KG1 (cell line): ENCODE measurements at places on chromosomes 5 and 9.

DNA sequence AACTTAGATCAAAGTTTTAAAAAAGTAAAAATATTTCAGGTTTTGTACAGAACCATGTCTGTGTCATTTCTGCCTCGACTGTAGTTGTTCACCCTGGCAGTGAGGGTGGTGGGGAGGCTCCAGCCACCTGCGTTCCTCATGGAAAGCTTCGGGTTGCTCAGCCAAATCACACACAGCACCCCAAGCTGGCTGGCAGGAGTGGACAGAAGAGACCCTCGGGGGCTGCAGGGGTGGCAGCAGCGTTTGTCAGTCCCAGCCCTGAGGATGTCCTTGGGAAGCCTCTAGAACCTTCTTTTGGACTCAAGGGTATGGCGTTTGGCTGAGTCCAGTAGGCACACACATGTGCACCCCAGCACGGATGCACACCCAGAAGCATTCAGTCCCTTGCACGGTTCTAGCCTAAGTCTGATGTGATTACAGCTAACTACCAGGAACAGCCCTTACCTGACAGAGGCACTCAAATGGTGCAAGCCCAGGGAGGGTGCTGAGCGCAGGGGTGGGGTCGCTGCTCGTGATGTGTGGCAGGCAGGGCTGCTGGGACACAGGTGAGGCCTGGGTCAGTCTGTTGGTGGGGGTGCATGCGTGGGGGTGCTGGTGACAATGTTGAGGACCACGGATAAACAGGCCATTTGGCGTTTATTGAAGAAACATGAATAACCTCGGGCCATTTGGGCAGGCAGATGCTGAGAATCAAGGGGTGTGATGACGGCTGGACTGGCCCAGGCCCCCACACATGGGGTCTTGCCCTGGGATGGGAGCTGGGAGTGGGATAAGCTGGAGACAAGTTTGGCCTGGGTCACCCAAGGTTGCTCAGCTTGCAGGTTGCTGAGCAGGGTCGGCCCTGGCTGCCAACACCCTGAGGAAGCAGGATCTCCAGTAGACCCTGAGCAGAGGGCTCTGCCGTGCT lies 103.4 kb downstream of the PHF2 start:
- DNase-seq = no peak

- DNase-seq = no peak
These were observed 60.4 kb upstream of the CKMT2 start for GRCh38 chr5:81172710-81173109.

DNA sequence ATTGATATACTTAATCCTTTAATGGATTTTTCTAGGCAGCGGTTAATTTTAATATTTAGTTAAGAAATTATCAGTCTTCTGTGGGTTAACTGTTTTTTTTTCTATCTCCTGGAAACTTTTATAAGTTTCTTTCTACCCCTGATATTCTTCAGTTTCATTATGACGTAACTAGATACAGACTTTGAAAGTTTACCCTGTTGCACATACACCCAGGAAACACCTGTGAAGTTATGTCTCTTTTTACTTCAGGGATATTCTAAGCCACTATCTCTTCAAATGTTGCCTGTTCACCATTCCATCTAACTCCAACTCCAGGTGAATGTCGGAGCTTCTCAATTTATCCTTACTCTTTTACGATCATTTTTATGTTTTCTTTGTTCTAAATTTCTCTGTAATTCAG lies 329.0 kb downstream of the ICE1 start:
- no peak for DNase-seq

DNA sequence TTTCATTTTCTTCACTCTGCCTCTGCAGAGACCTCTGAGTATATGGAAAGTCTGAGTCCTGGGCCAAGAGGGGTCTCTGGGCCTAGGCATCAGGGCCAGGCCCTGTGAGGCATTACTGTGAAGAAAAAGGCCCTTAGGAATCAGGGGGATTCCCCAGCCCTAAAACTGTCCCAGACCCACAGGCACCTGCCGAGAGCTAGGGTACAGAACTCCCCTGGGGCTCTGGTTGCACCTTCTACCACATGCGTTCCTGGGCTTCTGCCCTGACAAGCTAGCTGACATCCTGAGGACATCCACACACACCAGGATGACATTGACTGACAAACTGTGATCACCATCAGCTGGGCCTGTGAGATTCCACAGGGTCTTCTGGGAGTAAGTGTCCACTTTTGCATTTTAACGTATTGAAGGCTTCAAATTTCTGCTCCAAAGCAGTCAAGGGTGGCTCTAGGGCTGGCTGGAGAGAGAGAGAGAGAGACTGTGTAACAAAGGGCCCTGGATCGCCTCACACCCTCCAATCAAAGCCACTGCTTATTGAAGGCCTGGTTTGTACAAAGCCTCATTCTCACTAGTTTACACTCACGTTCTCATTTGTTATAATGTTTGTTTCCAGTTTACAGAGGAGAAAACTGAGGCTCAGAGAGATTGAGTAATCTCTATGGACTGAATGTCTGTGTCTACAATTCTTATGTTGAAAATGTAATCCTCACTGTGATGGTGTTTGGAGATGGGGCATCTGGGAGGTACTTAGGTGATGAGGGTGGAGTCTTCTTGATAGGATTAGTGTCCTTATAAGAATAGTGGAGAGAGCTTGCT lies 45.1 kb downstream of the TGFBI start:
- DNase-seq = no peak

DNA sequence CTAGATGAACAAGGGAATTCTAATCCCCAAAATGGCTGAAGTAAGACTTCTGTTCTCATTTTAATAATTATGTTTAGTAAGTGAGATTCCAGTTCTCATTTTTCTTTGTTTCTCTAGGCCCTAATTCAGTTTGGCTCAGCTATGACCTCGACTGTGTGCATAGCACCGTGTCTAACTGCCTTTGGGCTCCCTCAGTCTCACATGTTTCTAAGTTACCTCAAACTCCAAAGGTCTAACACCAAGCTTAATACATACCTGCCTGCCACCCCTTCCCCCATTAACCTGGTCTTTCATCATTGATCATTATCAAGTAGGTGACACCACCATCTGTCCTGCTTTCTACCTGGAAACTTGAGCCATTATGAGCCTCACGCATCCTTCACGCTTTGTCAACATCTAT lies 273.2 kb downstream of the SAXO1 start:
- DNase-seq = no peak

DNA sequence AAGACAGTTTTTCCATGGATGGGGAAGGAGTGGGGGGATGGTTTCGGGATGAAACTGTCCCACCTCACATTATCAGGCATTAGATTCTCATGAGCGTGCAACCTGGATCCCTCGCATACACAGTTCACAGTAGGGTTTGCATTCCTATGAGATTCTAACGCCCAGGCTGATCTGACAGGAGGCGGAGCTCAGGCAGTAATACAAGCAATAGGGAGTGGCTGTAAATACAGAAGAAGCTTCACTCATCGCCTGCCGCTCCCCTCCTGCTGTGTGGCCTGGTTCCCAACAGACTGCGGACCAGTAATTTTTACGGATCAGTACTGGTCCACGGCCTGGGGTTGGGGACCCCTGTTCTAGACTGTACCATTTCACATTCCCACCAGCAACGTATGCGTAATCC lies 68.3 kb upstream of the OTULINL start:
- DNase-seq = no peak

DNA sequence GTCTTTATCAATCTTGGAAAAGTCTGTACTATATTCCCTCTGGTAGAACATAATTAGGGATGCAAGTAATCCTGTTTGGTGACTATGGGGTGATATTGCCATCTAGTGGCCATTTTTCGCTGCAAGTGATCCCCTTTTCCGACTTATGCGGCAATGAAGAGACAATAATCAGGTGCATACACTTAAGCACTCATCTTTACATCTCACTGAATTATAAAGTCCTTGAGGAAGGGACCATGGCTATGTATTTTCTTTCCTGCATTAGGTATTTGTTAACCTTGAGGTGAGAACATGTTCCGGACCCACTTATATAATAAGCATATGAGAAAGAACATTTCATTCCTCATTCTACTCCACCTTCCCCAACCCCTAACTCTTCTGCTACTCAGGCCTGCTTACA lies 19.6 kb upstream of the LIX1 start:
- no peak for DNase-seq

GRCh38 chr9:1434052-1434767 lies 384.1 kb downstream of the DMRT2 start:
- no peak for DNase-seq

DNA sequence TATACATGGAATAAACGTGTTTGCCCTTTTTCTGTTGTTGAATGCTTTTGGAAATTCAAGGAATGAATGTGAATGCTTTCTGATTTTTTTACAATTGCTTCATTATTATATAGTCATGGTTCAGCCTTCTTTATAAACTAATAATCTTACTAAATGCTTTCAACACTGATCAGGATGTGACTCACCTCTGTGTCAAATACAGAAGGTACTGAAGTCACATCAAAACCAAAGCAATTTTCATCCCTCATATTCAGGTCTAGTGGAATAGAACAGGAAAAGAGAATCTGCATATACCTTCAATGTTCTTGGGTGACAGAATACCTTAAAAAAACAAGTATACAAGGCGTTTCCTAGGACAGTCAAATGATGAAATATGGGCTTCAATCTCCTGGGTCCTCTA lies 170.7 kb downstream of the PDE4D start:
- no peak for DNase-seq

GRCh38 chr5:149639737-149640136 lies 58.4 kb downstream of the ARHGEF37 start:
- no peak for DNase-seq

DNA sequence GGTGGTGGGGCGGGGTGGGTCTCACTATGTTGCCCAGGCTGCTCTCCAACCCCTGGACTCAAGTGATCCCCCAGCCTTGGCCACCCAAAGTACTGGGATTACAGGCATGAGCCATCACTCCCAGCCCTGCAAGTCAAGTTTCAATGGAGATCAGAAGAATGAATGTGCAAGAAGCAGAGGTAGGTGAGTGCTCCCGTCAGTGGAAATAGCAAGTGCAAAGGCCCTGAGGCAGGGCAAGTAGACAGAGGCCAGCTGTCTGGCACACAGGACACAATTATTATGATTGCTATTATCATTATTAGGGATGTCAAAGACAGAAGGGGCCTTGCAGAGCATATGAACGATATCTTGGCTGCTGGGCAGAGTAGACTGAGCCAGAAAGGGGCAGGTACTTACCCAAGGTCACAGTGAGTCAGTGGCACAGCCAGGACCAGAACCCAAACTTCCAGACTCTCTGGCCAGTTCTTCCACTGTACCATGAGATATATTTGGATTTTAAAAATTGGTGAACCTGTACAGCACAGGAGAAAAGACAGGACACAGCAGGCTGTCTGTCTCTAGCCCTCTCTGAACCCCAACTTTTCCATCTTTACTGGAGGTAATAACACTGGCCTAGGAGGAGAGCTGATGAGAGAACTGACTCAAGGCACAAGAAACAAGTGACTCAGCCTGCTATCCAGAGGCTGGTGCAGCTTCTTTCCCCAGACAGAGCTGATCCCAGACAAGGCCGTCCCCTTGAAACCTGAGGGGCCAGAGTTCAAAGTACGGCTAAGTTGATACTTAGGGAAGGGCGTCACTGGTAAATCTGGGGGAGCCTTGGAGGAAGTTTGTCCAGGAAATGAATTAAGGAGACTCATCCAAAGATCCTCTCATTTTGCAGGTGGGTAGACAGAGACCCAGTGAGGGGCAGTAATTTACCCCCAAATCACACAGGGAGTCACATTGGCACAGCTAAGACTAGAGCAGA lies 1.4 kb downstream of the HDHD3 start:
- no peak for DNase-seq

DNA sequence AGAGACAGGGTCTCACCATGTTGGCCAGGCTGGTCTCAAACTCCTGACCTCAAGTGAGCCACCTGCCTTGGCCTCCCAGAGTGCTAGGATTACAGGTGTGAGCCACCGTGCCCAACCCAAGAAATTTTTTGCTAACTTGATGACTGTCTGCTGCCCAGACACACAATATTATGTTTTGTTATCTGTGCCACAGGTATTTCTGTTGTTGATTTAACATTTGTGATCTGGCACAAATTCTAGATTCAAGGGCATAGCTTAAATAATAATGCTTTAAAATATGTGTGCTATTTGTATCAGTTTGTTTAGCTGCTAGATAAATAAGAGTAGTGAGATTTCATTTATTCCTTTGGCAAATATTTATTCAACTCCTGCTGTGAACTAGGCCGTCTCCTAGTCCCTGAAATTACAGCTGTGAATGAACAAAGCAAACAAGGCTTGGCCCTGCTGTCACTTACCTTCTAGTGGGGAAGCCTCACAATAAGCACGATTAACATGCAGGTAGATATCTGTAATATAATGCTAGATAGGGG lies 35.3 kb downstream of the GAPVD1 start:
- no peak for DNase-seq

DNA sequence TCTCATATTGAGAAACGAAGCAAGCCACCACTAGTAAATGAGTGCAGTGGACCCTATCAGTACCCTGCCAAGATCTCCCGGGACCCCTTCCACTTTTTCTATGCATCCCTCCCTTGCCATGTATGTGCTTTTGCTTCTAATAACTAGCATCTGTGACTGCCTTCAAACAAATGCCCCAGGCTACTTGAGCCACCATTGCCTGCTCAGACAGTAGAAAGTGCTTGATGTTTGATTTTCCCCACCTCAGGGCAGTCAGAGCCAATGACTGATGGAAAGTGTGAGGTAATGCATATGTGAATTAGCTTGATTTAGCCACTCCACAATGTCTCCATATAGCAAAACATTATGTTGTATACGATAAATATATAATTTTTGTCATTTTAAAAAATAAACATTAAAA lies 797.3 kb upstream of the ACO1 start:
- DNase-seq = no peak

DNA sequence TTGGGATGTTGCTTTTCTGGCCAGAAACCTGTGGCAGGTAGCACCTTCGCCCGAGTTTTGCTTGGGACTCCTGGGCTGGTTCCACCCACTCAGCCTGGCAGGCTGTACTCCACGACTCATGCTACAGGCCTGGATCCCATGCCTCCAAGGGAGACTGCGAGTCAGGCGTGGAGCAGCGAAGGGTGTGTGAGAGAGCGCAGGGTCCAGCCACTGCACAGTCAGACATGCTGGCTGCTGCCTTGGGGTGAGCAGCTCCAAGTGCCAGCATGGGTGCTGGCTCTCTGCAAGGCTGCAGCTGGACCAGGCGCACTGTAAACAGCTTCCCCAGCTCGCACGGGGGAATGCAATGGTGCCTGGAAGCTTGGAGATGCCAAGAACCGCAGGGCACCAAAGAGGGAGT lies 249.6 kb upstream of the EDIL3 start:
- DNase-seq = no peak

- no peak for DNase-seq
These were observed 20.3 kb downstream of the FLT4 start for GRCh38 chr5:180628827-180629750.

GRCh38 chr9:131862261-131862660 lies 122.4 kb upstream of the RAPGEF1 start:
- DNase-seq = no peak

- DNase-seq = no peak
These were observed 248.9 kb downstream of the CWC27 start for GRCh38 chr5:65017636-65018035.

GRCh38 chr5:81893961-81894360 lies 77.9 kb upstream of the ATG10 start:
- DNase-seq = no peak

GRCh38 chr5:150058480-150059126 lies 27.8 kb downstream of the CSF1R start:
- no peak for DNase-seq
